ENCODE measurements at places on chromosomes 2 and 18.

DNA sequence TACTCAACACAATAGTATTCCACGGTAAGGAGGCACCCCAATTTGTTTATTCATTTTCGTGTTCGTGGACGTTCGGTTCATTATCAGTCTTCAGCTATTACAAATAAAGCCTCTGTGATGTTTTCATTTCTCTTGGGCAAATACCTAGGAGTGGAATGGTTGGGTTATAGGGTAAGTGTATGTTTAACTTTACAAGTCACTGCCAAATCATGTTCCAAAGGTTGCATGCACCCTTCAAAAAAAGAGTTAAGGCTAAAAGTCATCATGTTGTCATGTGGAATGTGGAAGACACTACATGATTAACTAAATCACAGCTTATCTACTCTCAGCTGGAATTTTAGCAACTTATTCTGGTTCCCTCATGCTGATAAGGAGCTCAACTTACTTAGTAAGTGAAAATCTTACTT lies 15.8 kb downstream of the INO80C start:
- no peak for DNase-seq

DNA sequence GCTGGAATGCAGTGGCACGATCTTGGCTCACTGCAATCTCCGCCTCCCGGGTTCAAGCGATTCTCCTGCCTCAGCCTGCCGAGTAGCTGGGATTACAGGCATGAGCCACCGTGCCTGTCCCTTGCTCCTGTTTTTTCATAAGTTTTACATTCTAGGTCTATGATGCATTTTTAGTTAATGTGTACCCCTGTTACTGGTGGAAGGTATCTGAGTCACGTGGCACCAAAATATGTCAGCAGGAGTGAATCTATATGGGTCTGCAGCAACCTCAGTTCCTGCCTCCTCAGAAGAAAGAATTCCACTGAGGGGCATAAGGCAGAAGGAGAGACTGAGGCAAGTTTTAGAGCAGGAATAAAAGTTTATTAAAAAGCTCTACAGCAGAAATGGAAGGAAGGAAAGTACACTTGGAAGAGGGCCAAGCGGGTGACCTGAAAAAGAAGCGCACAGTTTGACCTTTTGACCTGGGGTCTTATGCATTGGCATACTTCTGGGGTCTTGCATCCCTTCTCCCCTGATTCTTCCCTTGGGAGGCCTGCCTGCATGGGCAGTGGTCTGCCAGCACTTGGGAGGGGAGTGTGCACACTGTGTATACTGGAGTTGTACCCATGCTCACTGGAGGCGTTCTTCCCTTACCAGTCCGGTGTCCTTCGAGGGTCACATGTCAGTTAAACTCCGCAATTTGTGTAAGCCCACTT lies 1.1 kb upstream of the MFSD2B start:
- DNase-seq = no peak

DNA sequence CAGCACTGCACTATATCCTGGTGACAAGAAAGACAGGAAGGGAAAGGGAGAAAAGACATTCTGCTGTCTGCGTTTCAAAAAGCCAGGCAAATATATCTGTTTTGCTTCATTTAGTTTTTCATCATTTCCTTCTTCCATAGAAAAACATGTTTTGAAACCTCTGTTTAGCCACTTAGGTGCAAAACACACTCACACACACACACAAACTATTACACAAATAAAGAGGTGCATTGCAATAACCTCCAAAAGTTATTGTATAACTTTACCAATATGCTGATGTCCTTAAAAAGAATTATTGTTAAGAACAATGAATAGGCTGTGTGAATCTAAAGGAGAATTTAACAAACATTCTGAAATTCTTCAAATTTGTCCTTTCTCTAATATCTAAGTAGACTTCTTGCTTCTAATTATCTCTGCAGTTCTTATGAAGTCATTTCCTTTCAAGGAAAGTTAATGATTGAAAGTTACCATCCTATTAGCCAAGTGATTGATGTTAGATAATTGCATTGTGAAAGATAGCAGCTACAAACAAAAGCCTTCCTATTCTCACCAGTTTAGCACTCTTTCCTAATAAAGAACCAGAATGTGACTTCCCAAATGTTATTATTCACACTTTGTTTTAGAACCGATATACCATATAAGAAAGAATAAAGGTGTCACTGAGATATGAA lies 516.7 kb downstream of the KCNJ3 start:
- no peak for DNase-seq

GRCh38 chr2:100940766-100941645 lies 61.1 kb upstream of the RPL31 start:
- DNase-seq = no peak

GRCh38 chr2:170967553-170967952 lies 38.5 kb downstream of the GORASP2 start:
- no peak for DNase-seq

DNA sequence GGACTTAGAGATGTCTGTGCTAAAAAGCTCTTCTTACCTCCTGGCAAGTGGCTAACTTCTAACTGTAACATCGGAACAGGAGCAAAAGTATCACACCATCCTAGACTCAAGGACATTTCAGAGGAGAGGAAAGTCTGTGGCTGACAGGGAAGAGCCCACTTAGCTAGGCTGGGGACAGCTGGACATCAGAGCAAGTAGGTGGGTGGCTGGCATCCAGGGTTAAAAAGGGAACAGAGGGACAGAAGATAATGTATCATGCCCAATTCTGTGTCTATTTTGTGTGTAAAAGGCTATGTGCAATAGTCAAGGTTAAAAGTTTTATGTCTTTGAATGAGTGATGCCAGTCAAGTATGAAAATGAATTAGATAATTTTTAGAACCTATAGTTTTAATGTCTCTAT lies 216.4 kb downstream of the GCA start:
- no peak for DNase-seq

- no peak for DNase-seq
Measured at GRCh38 chr18:48238636-48239035, 170.5 kb downstream of the ZBTB7C start.

DNA sequence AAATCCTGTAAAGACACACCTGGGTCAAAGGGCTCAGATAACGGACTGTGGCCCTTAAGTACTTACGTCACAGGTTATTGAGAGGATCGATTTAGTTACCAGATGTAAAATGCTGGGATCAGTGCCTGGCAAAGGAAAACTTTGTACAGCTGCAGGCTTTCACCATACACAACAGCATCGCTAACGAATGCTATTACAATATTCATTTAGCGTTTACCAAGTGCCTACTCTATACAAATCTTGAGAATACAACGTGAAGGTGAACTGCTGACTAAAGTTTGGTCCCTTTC lies 619 bp upstream of the MSH6 start:
- no peak for DNase-seq

DNA sequence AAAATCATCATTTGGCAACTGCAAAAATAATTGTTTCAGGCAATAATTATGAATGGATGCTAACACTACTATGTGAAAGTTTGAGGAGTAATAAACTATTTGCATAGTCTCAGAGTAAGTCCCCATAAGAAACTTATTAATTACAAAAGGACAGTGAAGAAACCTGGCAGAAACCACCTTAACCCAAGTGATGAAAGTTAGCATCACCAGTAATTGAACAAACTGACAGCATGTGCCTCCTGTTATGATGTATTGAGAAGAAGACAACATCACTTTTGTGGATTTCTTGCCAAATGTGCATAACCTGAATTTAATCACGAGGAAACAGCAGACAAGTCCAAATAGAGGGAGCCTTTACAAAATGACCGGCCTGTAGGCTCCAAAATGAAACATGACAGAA lies 183.3 kb upstream of the SP5 start:
- DNase-seq = no peak

GRCh38 chr2:162233197-162233596 lies 10.0 kb downstream of the FAP start:
- no peak for DNase-seq

GRCh38 chr2:38201784-38202183 lies 125.8 kb upstream of the CYP1B1 start:
- DNase-seq = no peak

GRCh38 chr18:28425886-28426285 lies 249.0 kb upstream of the CDH2 start:
- no peak for DNase-seq

DNA sequence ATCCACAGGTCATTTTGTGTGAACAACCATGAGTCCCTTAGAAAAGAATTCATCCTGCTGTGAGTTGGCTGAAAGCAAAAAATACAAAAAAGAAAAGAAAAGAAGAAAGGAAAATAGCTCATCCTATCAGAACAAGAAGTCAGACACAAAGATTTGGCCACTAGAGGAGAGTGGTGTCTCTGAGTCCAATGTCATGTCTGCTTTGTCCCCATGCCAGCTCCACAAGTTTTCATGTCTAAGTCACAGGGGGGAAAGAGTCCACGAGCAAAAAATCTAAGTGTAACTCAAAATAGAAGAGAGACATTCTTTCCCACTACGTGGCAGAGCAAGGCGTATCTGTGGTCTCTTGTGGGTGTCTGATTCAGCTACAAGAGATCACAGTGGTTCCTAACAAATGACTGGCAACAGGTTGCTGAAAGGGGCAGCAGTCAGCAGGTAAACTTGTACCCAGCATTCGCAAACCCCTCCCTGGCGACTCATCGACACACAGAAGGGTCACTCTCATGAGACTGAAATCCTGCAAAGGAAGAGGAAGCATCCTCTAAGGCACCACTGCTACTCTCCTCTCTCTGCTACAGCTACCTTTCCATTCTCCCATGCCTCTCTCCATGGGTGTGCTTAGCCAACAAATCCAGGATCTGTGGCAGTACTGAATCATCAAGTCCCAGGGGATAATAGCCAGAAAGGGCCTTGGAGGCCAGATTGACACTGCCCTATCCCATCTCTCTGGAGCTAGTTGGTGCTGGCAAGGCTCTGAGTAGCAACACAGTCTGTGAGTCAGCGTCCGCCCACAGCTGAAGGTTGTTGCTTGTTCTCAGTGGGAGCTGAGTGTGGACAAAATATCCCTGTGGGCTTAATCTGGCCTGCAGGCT lies 123.0 kb upstream of the SLC39A10 start:
- peak; percentile 59 for DNase-seq

DNA sequence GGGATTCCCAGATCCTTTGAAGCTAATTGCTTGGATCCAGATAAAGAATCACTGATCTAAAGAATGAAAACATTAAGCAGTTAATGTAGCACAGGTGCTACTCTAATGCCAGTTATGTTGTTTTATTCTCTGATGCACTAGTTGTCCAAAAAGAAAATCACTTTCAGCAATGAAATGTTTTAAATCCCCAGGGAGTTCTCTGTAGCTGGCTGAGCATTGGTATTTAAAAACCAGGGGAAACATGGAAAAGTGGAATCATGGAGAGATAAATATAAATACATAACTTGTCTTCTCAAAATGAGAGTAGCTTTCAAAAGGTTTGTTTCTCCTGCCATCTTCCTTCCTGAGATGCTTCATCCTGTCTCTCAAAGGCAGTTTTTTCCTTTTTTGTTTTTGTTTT lies 37.7 kb downstream of the CD302 start:
- no peak for DNase-seq

- no peak for DNase-seq
Measured at GRCh38 chr18:10482363-10482984, 28.0 kb downstream of the APCDD1 start.

GRCh38 chr2:102143450-102143985 lies 972 bp downstream of the IL1R1 start:
- no peak for DNase-seq

DNA sequence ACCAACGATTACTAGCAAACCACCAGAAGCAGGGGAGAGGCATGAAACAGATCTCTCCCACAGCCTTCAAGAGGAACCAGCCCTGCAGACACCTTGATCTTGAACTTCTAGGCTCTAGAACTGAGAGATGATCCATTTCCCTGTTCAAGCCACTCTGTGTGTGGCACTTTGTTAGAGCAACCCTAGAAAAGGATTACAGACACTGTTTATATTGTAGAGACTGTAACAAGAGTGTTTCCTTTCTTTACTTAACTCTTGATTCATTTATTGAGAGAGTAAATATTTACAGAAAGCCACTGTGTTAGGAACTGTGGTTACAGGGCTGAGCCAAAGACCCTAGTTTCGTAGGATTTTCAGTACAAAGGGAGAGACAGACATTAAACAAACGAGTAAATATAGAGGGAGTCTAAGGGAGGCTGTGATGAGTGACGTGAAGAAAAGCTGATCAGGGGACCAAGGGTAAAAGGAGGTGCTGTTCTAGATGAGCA lies 10.9 kb downstream of the CCDC68 start:
- DNase-seq = no peak

DNA sequence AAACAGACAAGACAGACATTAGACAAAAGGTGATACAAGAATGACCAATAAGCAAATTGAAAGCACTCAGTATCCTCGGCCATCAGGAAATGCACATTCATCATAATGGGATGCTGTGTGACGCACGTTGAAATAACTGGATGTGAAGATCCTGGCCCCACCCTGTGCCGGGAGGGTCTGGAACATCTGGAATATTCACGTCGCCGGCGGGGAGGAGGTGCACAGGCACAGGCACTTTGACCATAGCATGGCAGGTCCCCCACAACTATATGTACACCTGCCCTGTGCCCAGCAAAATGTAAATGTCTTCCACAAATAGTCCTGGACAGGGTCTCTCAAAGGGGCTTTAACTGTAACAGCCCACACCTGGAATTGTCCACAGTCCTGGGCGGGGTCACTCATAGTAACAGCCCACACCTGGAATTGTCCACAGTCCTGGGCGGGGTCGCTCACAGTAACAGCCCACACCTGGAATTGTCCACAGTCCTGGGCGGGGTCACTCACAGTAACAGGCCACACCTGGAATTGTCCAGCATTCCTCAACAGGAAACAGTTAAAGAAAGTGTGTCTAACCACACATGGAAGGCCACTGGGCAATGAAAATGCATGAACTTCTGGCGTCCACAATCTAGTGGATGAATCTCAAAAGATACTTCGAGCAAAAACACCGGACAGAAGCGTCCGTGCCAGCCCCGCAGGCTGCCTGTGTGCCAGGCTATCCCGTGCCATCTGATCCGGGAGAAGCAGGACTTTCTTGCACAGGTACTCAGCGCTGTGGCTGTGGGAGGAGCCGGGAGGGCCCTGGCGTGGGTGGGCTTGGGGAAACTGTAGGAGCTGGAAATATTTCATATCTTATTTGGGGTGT lies 113.4 kb downstream of the RTP5 start:
- DNase-seq = no peak

DNA sequence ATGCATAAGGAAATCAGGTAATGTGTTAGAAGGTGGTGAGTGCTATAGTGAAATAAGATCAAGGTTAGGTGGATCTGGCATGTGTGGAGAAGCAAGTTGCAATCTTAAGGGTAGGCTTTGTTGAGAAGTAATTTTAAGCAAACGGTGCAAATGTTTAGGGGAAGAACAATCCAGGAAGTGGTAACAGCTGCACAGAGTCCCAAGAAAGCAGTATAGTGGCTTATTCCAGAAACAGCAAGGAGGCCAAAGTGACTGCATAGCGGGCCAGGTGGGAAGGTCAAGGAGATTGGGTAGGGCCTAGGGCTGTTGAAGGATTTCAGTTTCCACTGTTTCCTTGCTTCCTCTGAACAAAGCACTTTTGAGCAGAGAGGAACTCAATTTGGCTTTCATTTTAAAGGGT lies 30.0 kb upstream of the RAB1A start:
- no peak for DNase-seq

- DNase-seq = no peak
Measured at GRCh38 chr2:1586923-1587840, 157.1 kb downstream of the PXDN start.

GRCh38 chr2:222610746-222611145 lies 45.1 kb downstream of the FARSB start:
- no peak for DNase-seq

- DNase-seq = no peak
Measured at GRCh38 chr2:146271131-146271831, 1573.5 kb upstream of the ACVR2A start.

All from activated T-cell treated with anti-CD3 and anti-CD28 coated beads, Interleukin-2, amount 50 U/mL, for 1 hour (primary cell).